ENCODE measurements at places on chromosomes 5 and 9.

GRCh38 chr5:82290908-82291307 is 12.8 kb upstream of the RPS23 start:
- no peak for DNase-seq

- peak; percentile 6 for DNase-seq
Observed at GRCh38 chr5:112551419-112552032, 132.4 kb upstream of the EPB41L4A start.

DNA sequence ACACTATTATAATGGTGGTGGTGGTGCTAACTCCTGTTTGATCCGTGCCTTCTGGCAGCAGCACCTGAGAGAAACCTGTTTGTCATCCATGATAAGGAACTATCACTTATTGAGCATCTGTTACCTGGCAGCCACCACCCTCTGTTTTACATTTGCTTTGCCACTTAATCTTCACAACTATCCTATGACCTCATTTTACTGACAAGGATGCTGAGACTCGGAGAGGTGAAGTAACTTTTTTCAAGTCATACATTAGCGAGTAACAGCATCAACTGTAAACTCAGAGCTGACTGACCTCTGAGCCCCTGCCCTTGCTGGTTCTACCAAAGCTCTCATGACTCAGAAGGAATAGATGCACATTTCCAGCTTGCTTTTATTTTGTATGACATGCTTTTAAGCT is 81.1 kb downstream of the EGFLAM start:
- DNase-seq = no peak

- peak; percentile 85 for DNase-seq
Observed at GRCh38 chr9:137445275-137445807, 4.2 kb upstream of the ENTPD8 start.

- no peak for DNase-seq
Observed at GRCh38 chr5:135208903-135209721, 175.1 kb upstream of the PITX1 start.

DNA sequence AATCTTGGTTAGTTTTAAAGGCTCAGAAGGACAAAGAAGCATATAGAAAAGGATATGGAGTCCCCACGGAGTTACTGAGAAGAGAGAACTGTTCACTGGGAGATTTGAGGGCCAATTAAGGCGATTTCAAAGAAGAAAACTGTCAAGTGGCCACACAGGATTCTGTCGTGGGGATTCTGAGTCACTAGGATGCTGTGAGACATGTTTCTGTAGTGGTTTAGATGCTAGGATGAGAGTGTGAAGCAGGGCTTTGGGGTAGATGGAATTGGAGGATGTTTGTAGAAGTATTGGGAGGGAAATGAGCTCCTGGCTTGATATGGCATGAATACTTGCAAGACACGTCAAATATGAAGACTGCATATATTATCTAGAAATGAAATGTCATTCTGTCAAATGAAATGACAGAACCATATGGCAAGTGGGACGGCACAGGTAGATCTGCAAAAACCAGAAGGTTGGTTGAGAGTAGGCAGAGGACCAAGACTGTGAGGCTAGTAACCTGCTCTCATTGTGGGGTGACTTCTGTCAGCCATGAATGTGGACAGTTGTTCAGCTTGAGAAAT is 136.3 kb upstream of the SPRY4 start:
- no peak for DNase-seq

GRCh38 chr5:116273448-116274242 is 188.8 kb downstream of the COMMD10 start:
- DNase-seq = no peak

DNA sequence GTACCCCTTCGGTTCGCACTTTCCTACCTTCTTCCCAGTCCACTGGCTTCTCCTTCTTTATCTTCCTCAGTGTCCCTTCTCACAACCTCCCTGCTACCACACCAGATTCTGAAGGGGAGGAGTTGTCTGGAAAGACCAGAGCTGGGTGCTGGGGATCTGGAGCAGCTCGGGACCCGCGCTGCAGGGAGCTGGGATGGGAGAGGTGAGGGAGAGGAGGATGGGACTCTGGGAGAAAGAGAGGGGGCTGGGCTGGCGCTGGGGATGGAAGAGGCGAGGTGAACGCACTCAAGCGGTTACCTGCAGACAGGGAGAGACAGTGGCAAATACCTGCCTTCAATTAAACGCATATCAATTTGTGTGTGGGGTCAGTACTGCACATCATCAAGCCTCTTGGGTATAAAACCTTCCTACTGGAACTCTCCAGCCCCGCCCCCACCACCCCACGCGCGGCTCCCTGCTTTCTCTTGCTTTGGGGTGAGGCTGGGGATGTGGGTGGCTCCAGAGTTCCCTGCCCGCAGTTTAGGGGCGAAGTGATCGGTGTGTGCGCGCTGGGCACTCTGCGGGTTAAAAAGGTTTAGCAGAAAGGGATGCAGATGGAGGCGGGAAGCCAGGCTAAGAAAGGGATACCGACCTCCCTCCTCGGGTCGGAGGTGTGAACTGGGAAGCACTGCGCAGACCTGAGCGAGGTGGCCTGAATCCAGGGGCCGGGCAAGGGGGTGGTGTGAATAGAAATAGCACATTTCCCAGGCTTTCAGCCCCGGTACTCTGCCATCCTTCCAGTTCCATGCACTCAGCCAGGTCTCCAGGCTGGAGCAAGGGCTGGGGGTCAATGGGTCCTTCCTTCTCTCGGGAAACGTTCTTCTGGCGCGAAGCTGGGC is 977 bp upstream of the PAM start:
- no peak for DNase-seq

DNA sequence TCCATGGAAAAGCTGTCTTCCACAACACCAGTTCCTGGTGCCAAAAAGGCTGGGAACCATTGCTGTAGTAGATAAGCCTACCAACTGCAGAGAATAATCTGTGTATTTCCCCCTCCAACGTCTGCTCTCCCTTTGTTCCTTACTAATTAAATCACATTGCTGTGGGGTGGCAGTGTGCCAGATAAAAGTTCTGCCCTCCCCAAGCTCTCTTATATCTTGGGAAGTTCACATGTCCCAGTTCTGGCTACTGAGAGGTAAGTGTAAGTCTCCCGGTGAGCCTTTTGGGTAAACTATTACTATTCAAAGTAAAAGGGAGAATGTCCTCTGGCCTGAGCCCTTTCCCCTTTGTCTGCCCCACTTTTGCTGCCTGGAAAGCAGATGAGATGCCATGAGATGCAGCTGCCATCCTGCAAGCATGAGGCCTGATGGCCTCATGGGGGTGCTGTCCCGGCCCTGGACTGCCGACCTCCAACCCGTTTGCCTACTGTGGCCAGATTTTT is 14.7 kb downstream of the ENC1 start:
- DNase-seq = no peak

GRCh38 chr9:116467740-116468351 is 219.3 kb upstream of the TRIM32 start:
- DNase-seq = no peak

- no peak for DNase-seq
Observed at GRCh38 chr5:174086751-174087150, 41.2 kb downstream of the NSG2 start.

- no peak for DNase-seq
Observed at GRCh38 chr9:96688187-96688586, 33.1 kb upstream of the PRXL2C start.

DNA sequence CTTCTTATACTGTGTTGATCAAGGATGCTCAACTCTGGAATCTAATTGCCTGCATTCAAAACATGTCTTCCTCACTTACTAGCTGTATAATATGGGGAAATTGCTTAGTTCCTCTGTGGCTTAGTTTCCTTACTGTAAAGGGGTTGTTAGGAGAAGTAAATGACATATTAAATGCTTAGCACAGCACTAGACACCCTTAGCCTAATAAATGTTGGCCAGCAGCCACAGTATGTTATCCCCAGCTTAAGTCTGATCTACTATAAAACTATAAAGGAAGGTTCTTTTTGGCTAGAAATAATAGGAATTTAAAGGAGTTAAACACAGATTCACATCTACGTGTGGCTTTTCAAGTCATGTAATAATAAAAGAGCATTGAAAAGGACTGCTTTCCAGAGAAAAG is 232.4 kb downstream of the PCSK1 start:
- DNase-seq = no peak

DNA sequence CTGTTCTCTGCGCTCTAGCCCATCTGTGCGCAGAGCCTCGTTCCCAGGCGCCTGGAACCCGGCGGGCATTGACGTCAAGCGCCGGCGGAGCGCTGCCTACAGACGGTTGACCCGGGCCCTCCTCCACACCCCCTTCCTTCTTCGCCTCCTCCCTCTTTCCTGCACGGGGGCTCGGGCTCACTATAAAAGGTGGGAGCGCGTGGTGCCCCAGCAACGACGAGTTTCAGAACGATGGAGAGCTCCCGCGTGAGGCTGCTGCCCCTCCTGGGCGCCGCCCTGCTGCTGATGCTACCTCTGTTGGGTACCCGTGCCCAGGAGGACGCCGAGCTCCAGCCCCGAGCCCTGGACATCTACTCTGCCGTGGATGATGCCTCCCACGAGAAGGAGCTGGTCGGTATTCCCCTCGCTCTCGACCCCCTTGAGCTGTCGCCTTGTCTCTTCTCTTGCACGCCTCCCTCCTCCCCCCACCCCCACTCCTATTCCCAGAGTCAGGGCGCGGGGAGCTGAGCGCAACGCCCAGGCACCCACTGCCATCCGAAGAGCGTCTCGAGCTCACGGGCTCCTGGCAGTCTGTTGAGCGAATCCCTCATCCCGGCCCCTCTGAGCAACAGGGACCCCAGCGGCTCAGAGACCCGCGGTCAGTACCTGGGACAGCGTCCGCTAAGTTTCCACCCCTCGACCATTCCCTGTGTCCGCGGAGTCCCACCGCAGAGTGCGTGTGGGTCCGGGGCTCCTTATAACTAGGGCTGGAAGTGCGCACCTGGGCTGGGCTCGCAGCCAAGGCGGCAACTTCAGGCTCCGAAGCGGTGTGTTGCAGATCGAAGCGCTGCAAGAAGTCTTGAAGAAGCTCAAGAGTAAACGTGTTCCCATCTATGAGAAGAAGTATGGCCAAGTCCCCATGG is at the start of gene CARTPT:
CARTPT (plus strand) TSS at position 213 of the 902 bp plus-strand sequence; CDS start at position 232, 19 bp downstream.
- no peak for DNase-seq

DNA sequence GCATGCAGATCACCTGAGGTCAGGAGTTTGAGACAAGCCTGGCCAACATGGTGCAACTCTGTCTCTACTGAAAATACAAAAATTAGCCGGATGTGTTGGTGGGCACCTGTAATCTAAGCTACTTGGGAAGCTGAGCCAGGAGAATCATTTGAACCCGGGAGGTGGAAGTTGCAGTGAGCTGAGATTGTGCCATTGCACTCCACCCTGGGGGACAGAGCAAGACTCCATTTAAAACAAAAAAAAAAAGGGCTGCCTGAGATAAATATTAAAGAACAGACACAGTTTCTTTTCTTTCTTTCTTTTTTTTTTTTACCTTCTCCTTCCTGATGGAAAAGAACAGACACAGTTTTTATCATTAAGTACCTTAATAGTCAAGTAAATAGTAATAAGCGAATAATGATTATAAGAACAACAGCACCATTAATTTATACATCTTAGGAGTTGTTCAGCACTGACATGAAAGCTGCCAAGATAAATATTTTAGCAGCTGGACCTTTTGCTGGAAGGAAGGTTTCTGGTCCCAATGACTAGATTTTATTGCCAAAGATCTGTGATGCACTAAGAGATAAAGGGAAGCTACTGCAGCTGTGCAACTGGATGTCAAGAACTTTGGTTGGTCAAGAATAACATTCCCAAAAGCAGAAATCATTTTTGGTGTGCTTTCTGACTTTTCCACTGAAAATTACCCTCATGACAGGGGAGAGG is 7.0 kb downstream of the CENPP start:
- DNase-seq = no peak

DNA sequence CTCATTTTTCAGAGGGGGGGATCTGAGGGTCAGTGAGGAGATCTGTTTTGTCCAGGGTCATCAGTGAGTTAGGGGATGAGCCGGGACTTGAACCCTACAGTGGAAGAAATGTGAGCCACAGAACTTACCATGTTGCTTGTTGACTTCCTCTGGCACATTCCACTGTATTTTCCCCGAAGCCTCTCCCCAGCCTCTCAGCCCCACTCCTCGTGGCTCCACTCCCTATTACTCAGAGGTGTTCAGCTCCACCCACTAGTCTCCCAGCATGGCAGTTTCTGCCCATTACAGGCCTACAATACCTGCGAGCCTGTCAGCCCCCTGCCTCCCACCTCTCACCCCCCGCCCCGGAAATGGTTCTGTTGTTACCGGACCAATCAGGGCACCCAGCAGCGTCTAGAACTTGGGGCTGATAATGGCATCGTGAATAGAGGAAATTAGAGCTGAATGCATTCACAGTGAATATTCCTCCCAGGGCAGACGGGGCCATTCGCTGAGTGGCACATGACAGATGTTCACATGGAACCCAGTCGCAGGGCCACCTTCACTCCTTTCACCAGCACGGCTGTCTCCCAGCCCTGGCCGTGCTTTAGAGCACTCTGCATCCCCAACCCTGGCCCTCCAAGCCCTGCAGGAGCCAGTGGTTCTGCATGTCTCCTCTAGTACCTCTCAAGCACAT is 81.6 kb downstream of the KCNIP1 start:
- no peak for DNase-seq

GRCh38 chr5:38607396-38607795 is 51.0 kb upstream of the LIFR start:
- no peak for DNase-seq

DNA sequence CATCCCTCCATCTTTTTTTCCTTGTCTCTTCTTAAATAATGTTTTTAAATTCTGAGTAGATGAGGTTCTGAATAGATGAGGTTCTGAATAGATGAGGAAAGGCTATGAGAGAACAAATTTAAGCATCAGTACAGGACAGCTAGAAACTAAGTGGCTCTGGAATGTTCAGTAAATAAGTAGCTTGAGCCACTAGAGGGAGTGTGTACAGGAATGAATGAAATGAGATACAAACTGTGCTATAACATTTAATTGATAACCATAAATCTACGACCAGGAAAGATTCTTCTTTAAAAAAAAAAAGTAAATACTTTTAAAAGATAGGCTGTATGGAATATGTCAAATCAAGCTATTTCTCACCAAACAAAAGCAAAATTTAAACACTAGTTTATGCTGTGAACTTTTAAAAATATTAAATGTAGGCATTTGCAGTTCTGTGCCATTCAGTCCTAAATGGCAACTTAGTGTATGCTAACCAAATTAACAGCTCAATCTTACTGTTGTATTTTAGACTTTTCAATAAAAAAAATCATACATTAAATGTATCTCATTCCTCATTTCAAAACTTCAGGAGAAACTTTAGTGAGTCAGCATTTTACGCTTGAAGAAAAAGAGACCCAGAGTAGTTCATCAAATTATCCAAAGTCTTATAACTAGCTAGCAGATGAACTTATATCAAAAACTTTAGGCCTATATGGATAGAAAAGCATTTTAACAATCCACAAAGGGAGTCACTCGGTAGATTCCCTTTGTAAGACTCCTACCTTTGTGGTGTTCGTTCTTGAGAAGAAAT is 70.4 kb upstream of the SNX2 start:
- DNase-seq = no peak

GRCh38 chr5:133240425-133241091 is 188.7 kb downstream of the HSPA4 start:
- DNase-seq = peak; percentile 13

GRCh38 chr9:92206488-92206887 is 87.0 kb downstream of the IARS1 start:
- no peak for DNase-seq

Data from stimulated activated CD4-positive, alpha-beta T cell treated with anti-CD3 and anti-CD28 coated beads, Interleukin-2, amount 100 ng/mL, for 48 hours (primary cell).